ENCODE measurements at places on chromosomes 5 and 9.
A peak's percentile ranks its signal among the peaks of the same experiment; 100 is the strongest.

- no peak for DNase-seq
Measured at GRCh38 chr5:90191352-90192045, 218.1 kb downstream of the CETN3 start.

DNA sequence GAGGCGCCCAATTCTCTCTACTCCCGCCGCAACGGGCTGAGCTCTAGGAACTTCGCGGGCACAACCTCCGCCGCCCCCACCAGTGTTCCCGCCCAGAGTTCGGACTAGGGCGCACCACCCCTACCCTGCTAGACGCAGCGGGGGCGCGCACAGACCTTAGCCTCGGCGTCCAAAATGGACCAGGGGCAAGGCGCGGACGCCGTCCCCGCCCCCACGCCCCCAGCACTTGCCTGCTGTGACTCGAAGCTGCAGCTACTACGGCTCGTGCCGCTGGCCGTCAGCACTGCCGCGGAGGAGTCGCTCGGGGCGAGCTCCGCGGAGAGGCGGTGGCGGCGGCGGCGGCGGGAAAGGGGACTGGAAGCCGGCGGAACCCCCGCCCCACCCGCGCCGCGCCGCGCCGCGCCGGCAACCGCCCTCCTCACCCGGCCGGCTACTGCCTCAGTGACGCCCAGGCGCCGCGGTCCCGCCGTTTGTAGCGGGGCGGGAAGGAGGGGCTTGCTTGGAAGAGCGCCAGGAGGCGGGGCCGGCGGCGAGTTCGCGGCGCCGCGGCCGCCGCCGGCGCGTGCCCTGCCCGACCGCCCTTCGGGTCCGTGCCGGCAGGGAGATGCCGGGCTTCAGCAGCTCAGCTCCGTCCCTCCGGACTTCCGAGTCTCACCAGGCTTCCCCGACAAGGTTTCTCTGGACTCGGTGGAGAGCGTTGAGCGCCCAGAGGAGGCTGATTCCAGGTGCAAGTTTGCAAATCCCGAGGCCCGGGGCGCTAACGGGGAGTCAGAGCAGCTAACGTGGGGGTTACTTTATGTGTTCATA is 4.5 kb downstream of the ELAVL2 start:
- DNase-seq, result no peak

- no peak for DNase-seq
Measured at GRCh38 chr5:152151940-152152339, 227.3 kb upstream of the GLRA1 start.

- DNase-seq, result no peak
Measured at GRCh38 chr9:114231273-114231672, 75.9 kb downstream of the COL27A1 start.

- DNase-seq, result no peak
Measured at GRCh38 chr9:134659688-134660131, 18.1 kb downstream of the COL5A1 start.

DNA sequence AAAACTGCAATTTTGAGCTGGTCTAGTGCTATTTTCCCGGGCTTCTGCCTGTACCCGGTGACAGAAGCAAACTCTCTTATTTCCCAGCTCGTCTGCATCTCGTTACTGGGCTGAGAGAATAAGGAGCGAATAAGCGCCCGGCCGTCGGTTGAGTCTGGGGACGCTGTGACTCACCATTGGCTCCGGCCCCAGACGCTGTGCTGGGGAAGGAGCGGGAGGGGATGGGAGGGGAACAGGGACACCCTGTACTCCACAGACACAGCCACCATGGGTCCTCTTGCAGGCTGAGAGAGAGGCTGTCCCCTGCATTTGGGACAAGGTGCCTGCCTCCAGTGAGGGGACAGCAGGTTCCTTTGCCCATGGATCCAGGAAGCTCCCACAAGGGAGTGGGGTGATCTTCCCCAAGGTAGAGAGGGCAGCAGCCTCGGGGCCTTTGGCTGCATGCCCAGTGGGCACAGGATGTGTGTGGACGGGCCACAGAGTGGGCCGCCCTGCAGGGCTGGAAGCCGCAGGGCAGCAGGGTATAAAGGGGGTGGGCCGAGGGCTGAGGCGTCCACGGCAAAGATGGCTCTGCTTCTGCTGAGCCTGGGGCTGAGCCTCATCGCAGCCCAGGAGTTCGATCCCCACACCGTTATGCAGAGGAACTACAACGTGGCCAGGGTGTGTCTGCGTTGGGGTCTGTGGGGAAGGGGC is at the start of gene LCN9:
Gene LCN9 (plus strand): TSS at position 552 of the 693 bp plus-strand sequence. CDS start 13 bp downstream, at position 565.
- no peak for DNase-seq

DNA sequence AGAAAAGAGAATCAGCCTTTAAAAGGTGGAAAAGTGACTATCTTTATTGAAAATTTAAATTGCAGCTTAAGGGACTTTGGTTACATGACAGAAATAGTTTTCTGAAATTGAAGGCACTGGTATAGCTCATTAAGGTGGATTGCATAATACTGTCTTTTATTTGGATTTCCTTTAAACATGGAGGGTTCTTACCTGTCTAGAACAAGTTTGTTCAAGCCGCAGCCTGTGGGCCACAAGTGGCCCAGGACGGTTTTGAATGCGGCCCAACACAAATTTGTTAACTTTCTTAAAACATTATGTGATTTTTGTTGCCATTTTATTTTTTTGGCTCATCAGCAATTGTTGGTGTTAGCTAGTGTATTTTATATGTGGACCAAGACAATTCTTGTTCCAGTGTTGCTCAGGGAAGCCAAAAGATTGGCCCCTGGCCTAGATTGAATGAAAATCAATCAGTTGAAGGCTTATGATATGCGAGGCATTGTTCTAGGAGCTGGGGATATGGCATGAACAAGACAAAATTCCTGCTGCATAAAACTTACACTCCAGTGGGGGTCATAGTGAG is 18.0 kb downstream of the NNT start:
- DNase-seq, result no peak

- DNase-seq, result no peak
Measured at GRCh38 chr5:50710838-50711237, 44.4 kb downstream of the PARP8 start.

GRCh38 chr5:124648902-124649467 is 97.5 kb downstream of the ZNF608 start:
- no peak for DNase-seq

GRCh38 chr9:94745806-94746540 is 19.5 kb downstream of the AOPEP start:
- DNase-seq, result no peak

GRCh38 chr5:145660897-145661640 is 174.1 kb downstream of the PRELID2 start:
- DNase-seq, result no peak

DNA sequence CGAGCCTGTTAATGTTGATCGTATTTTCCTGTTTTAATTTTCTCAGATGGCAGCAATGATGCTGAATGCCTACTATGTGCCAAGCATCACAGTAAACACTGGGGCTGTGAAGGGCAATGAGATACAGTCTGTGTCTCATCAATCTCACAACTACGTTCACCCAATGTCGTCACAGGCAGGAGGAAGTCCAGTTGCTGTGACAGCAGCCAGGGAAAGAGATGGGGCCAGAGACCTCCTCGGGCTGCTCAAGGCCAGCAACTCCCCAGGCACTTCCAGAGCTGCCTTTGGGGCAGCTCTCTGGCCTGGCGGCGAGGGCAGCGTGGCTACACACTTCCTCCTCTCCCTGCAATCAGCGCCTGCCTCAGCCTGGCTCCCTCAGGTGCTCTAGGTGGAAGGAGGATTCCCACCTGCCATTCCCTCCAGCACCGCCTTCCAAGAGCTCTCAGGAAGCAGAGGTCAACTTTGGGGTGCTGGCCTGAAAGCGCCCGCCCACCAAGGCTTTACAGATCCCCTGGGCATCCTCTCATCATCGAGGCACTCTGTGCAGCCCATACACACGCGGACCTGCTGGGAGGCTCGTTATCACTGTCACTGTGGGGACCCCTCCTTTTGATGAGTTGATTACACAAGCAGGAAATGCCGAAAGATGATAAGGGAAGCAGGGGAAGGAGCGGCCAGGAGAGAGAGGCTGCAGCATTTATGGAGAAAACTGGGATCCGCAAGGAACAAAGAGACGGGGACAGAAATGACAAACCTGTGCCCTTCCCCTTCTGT is 159.2 kb downstream of the ZDHHC21 start:
- DNase-seq, result no peak

DNA sequence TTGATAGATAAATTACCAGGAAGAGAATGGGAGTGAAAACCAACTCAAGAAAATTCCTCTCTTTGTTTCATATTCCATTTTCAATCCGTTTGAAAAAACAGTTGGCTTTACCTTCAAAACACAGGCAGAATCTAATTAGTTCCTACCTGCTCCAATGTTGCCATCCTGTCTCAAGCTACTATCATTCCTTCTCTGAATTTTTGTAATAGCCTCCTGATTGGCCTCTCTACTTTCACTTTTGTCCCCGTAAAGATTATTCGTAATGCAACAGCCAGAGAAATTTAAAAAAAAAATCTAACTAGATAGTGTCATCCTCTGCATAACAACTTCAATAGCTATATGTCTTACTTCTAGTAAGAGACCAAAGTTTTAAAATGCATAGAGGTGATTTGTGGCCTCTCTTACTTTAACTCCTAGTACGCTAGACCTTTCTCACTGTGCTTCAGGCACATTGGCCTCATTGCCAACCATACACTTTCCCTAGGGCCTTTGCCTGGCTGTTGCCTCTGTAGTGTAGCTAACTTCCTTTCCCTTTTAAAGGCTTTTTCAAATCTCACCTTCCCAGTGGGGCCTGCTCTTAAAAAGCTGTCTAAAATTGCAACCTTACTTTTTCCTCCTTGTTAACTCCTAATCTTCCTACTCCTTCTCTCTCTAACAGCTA is 311.3 kb upstream of the GRIN3A start:
- DNase-seq, result no peak

- DNase-seq, result no peak
Measured at GRCh38 chr5:83059341-83059740, 17.9 kb downstream of the TMEM167A start.

- DNase-seq, result no peak
Measured at GRCh38 chr5:45189481-45189880, 380.7 kb downstream of the MRPS30 start.

DNA sequence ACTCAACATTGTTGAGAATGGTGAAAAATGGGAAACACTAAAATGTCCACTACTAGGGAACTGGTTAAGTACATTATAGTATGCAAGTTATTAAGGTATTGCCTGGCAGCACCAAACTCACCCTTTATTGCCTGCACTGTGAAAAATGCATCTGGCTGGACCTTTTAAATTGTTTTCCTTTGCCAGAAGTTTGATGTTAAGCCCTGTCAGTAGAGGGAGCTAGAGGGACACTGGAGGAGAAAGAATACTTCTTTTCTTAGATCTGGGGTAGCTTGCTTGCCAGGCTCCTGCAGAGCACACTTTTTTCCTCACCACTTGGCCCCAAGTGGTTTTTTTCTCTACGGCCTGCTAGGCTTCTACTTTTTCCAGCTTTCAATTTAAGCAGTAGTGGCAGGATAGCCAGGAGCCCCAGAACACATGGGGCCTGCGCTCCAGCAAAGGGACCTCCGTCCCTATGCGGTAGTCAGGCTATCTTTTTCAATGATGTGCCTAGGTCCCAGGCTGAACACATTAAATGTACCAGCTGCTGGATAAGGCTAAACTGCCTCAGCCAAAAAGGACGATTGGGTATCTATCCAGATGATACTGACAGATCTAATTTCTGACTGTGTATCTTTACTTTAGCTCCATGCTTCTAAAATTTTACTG is 8.0 kb upstream of the HABP4 start:
- DNase-seq, result peak; percentile 42

- DNase-seq, result no peak
Measured at GRCh38 chr5:35001842-35002241, 45.9 kb downstream of the AGXT2 start.

GRCh38 chr9:108476574-108476973 is 379.2 kb downstream of the ACTL7B start:
- DNase-seq, result no peak

- DNase-seq, result no peak
Measured at GRCh38 chr5:39419796-39420195, 5.0 kb downstream of the DAB2 start.

DNA sequence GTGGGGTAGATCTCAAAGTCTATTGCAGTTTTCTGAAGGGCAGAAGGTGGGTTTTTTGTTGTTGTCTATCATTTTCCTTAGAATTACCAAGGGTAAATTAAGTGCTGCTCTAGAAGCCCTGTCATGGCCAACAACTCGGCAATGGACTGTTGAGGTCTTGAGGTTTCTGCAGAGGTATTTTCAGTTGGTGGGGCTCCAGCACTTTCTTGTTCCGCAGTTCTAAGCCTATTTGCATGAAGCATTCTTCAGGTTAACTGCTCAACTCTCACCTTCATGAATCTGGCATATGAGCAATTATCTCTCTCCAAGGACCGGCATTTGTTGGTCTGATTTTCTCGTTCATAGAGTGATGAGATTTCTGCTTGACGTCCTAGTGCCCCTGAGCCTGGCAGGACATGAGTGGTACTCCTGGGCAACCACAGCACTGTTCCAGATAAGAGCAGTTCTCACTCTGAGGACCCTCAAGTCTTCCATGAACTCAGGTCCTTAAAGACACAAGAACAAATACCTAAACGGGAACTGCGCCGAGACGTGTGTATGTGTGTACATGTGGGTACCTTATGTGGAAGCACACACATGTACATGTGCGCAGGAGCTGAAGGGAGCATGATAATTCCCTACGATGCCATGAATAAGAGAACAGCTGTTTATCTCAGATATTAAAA is 544.5 kb downstream of the CSNK1G3 start:
- DNase-seq, result no peak

Data from CD4-positive, alpha-beta T cell treated with Interleukin-4 for 1 hour (primary cell).